ENCODE measurements at places on chromosomes 12 and 14.
A peak's percentile ranks its signal among the peaks of the same experiment; 100 is the strongest.

GRCh38 chr14:79947440-79948054 is 263.8 kb downstream of the DIO2 start:
- DNase-seq = no peak

DNA sequence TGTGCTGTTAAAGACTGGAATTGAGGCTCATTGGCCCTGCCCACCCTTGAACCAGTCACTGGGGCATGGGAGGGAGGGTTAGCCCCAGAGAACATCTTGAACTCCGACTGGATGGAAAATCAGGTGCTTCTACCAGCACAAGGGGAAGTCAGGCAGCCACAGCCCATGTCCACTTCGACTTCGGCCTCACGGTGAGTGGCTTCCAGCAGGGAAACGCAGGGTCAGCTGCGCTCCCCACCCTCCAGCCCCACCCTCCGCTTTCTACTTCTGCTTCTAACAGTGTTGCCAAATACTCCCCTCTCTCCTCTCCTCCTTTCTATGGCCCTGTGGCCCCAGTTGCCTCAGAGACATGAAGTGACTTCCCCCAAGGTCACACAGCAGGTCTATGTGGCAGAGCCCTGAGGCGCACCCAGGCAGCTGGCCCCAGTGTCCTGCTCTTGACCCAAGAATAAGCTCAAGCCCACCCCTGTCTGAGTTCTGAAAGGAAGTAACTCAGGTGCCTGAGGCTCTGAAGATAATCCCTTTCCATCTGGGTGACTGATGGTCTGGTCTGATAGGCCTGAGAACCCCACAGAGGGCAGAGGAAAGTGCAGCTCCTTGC is 11.9 kb upstream of the SH2B3 start:
- peak; percentile 92 for DNase-seq

DNA sequence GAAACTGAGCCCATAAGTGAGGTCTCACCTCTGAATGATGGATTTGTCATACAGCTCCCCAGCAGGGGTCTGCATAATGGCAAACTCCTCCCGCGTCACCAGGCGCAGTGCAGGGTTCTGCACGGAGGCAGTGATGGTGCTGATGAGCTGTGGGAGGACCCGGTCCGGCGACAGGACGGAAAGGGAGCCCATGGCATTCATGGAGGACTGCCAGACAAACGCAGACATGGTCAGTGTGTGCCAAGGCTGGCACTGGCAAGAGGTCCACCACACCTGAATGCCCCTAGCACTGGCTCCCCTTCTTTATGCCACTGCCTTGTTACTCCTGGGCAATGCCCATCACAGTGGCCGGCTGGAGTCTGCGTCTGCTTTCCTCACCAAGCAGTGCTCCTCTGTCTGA is 32.7 kb downstream of the GCN1 start:
- no peak for DNase-seq

DNA sequence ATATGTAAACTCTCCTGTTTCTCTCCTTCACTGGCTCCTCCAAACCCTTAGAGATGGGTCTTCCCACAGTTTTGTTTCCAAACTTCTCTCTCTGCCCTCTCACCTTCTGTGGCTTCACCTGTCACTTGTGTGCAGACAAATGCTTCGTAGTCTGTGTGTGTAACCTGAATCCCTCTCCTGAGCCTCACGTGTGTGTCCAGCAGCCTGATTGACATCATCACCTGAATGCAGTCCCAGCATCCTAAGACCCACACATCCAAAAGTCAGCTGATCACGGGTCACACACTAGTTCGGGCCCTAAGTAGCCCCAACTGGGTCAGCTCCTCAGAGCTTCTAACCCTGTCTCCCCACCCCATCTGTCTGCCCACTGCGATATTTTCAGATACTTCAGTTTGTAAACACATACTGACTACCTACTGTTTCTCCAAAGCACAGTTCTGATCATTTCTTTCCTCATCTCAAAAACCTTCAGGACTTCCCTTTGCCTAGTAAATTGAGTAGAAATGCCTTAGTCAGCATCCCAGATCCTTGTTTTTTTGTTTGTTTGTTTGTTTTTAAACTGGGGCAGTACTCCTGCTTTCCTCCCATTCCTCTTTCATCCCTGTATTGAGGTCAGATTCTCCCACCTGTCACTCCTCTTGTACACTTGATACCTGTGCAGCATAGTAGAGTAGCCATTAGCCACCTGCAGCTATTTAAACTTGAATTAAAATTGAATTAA is 23.7 kb downstream of the FNTB start:
- no peak for DNase-seq

All from esophagus muscularis mucosa (tissue), 4 donors.